ENCODE measurements at places on chromosomes 5 and 9. TPM values are rescaled to one million over a fixed set of nuclear protein-coding genes. Genes with fewer than 3 reads are reported as not detected.

- DNase-seq: no peak
Measured at GRCh38 chr9:75823151-75823550, 67.3 kb upstream of the PCSK5 start.

Gene INSL4
- total RNA-seq: not detected

- DNase-seq: no peak
Measured at GRCh38 chr9:100554935-100555401, 22.9 kb upstream of the CAVIN4 start.

- DNase-seq: no peak
Measured at GRCh38 chr9:82651474-82651873, 411.5 kb downstream of the RASEF start.

GRCh38 chr5:44361342-44362001 lies 27.7 kb downstream of the FGF10 start:
- no peak for DNase-seq

- DNase-seq: no peak
Measured at GRCh38 chr5:169944115-169944514, 36.2 kb downstream of the INSYN2B start.

DNA sequence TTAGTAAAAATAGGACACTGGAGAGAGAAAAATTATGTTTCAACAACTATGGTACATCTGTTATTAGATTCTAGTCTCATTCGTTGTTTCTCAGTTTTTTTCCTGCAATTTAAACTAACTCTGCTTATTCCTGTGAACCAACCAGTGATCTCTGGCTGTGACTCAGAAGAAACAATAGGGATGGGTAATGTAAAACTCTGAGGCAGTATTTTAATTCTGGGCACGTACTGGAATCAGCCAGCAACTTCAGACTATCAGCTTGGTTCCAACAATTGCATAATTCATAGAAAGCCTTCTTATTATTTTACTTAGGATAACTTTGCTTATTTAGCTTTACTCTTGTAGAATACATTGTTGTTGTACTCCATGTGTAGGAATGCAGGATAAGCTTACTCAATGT lies 28.8 kb downstream of the MLLT3 start:
- DNase-seq: no peak
